ENCODE measurements at places on chromosomes 1 and 21. TPM values are rescaled to one million over a fixed set of nuclear protein-coding genes. Genes with fewer than 3 reads are reported as not detected.

GRIK3 gene
- not detected for total RNA-seq

SGIP1 gene
- 4.9 TPM for total RNA-seq

TTLL7 gene
- 5.8 TPM for total RNA-seq

TNFRSF18 gene
- total RNA-seq, result not detected

GABPA gene
- 12.5 TPM for total RNA-seq

TRIM45 gene
- total RNA-seq, result 4.0 TPM

NBPF6 gene
- total RNA-seq, result not detected

NBPF10 gene
- 0.30 TPM for total RNA-seq

PROK1 gene
- total RNA-seq, result not detected

SPAG17 gene
- total RNA-seq, result not detected

GPX7 gene
- 55.5 TPM for total RNA-seq

LCE1B gene
- not detected for total RNA-seq

MCOLN3 gene
- total RNA-seq, result under 0.01 TPM

HHAT gene
- 1.5 TPM for total RNA-seq

CD53 gene
- not detected for total RNA-seq

CD5L gene
- not detected for total RNA-seq

LRRC53 gene
- total RNA-seq, result not detected

DDR2 gene
- total RNA-seq, result 80.9 TPM

Data from bronchus fibroblast of lung (primary cell).